ENCODE measurements at places on chromosomes 5 and 9.

- DNase-seq, result no peak
Measured at GRCh38 chr9:98530806-98531386, 177.8 kb downstream of the GABBR2 start.

- no peak for DNase-seq
Measured at GRCh38 chr5:96333391-96333790, 99.7 kb downstream of the PCSK1 start.

GRCh38 chr9:10055886-10056395 lies 556.9 kb downstream of the PTPRD start:
- no peak for DNase-seq

DNA sequence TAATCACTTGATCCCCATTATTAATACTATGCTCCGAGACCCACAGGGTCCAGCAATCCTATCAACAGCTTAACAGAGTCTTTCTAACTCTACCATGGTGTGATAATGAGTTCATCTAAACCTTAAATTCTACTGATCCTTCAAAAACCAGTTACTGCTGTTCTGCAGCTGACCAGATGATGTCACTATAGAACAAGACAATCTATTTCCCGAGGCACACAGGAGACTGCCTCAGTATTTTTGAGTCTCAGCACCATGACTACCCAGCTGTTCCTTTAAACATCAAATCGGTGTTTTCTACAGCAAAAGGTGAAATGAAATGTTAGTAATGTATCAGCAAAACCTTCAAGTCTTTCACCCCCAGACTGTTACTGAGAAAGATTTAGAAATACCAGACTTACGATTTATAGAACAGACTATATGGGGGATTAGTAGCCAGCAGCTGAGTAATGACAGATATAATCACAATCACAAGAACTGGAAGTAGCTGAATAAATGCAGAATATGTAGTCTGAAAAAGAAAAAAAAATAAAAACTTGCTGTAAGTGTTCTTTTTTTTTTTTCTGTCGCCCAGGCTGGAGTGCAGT lies 16.9 kb downstream of the DNAJC18 start:
- DNase-seq, result peak; percentile 51

DNA sequence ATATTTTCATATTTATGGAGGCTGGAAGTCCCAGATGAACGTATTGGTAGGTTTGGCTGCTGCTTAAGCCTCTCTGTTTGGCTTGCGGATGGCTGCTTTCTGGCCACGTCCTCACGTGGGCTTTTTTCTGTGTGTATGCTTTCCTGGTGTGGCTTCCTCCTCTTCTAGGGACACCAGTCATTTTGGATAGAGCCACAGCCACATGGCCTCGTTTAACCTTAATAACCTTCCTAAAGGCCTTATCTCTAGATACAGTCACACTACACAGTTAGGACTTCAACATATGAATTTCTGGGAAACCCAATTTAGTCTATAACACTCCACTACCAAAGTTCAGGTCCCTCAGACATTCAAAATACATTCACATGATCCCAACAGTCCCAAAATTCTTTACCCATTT lies 26.9 kb downstream of the NUTM2F start:
- DNase-seq, result no peak

DNA sequence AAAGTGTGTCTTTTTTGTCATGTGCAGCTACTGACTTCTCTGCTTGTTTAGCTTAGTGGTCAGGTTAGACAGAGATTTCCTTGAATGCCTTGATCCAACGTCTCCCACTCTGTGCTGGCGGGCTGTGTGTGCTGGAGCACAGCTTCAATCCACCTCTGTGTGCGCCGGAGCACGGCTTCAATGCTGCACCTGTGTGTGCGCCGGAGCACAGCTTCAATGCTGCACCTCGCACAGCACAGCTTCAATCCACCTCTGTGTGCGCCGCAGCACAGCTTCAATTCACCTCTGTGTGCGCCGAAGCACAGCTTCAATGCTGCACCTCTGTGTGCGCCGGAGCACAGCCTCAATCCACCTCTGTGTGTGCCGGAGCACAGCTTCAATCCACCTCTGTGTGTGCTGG lies 69.0 kb upstream of the PHYKPL start:
- DNase-seq, result peak; percentile 0

- DNase-seq, result no peak
Measured at GRCh38 chr9:110260911-110261310, 4.6 kb upstream of the TXN start.

- DNase-seq, result no peak
Measured at GRCh38 chr5:152632360-152632759, 227.3 kb upstream of the NMUR2 start.

DNA sequence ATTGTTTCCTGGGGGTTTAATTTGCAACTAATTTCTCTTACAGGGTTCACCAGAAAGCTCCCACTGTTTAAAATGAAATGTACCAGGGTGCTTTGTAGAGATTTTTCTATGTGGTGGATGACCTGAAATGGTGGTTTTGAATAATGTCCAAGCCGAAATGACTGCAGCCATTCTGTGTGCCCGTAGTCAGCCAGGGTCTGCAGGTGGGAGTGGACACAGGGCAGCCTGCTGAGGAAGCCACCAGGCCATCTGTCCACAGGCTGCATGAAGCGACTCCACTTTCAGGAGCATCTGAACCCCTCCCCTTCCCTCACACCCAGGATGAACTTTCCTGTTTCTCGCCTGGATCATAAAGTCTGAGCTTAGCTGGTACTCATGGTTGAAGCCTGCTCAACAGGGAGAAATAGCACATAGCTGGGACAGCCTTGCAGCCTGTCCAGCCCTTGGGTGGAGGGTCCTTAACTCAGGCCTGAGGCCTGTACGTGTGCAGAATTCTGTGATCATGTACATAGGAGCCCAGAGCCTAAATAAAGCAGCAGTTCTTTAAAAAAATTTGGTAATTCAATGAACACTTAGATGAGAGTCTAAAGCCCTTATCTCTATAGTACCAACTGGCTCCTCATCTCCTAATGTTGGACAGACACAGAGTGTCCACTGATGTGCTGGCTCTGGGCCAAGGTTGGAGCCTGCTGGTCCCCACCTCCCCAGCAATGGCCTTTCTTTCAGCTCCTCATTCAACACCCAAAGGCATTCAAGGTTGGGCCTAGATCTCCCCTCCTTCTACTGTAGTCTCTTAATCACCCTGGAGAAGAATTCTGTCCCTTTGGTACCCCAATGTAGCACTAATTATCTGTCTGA lies 72.8 kb downstream of the SHB start:
- no peak for DNase-seq

- no peak for DNase-seq
Measured at GRCh38 chr5:85077581-85077980, 692.9 kb upstream of the EDIL3 start.

DNA sequence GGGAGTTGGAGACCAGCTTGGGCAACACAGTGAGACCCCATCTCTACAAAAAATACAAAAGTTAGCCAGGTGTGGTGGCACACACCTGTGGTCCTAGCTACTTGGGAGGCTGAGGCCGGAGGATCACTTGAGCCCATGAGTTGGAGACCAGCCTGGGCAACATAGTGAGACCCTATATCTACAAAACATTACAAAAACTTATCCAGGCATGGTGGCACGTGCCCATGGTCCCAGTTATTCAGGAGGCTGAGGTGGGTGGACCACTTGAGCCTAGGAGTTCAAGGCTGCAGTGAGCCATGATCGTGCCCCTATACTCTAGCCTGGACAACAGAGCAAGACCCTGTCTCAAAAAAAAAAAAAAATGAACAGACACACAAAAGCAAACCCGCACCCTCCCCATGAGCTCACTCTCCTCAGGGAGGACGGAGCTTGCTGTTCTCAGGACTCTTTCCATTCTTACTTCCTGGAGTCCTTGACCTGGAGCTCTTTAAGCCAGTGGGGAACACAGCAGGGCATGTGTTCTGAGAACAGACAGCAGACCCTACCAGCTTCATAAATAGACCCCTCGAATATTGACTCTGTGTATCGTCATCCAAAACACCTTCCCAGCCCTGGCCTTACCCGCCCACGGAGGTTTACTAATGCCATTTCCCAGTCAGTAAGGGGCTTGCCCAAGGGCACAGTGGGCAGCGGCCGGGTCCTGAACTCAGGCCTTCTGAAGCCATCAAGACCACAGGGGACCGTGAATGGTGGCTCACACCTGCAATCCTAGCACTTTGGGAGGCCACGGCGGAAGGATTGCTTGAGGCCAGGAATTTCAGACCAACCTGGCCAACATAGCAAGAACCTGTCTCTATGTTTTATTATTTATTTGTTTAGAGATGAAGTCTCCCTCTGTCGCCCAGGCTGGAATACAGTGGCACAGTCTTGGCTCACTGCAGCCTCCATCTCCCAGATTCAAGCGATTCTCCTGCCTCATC lies 11.1 kb downstream of the PTGES2 start:
- DNase-seq, result no peak

DNA sequence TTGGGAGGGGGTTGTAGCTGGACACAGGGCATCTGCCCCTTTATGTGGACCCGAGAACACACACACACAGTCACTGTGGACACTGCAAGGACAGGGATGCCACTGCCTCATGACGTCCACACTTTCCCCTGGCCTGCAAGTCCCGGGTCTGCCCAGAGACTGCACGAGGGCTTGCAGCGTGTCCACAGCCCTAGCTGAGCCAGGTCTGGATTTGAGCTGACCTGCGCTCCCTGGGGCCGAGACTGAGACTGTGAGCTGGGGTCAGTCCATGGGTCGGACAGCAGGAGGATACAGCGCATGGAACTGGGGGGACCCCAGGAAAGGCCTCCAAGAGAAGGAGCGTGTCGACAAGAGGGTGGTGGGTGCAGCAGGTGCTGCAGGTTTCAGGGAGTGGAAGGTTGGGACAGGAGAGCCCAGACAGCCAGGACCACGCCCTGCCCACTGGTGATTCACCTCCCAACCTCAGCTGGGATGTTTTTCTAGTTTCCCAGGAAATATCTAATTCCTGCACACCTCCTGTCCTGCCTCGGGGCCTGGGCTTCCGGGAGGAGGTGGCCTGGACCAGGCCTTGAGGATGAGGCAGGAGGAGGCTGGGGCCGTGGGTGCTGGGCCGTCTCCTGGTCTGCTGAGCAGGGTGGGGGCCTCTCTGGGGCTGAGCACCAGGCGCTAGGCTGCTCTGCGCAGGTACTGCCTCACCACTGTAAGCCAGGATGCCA lies 806 bp upstream of the RNF224 start:
- DNase-seq, result no peak

DNA sequence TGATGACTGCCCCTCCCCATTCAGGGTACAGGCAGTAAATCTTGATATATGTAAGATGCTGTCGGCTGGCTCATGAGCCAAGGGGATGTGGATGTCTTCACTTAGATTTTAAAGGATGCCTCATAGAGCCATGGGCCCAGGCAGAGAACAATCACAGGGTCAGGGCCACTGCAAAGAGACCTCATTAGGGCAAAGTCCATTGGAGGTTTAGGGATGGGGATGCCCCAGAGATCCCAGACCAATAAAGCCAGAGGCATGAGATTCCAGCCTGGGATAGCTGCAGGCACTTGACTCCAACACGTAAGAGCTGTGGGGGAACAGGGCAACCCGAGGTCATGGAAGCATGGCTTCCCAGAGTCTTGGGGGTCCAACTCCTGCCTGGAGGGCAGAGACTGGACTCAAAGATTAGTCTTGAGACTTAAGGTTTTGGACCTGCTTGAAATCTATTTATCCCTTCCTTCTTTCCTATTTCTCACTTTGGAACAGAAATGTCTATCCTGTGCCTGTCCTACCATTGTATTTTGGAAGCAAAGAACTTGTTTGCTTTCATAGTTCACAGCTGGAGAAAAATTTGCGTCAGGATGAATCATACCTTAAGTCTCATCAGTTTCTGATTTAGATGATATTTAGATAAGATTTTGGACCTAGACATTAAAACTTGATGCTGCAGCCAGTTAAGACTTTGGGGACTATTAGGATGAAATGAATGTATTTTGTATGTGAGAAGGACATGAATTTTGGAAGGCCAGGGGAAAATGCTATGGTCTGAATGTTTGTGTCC lies 101.3 kb upstream of the ADRA1B start:
- no peak for DNase-seq

DNA sequence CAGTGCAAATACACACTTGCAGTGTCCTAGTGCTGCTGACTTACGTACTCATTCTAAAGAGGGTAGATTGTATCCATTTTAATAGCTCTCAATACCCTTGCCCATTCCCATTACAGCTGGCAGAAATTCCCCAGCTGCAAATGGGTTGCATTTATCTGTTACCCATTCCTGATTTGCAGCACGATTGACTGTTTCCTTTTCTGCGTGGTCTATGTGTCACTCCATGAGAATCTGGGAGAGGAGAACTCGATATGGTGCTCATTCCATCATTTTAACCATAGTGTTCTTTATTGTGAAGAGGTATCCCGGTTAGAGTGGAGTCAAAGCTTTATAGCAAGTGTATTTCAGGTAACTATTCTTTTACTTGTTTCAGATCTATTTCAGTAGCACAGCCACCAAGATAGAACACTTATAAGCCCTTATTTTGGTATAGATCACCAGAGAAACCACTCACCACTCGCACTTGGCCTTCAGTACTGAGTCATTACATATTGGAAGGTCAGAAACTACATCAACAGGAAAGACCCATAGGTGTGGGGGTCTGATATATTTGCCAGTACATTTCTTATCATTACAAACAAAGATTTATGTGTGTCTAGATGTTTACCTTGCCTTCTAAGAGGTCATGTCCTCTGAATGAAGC lies 139.5 kb downstream of the MUSK start:
- DNase-seq, result no peak

DNA sequence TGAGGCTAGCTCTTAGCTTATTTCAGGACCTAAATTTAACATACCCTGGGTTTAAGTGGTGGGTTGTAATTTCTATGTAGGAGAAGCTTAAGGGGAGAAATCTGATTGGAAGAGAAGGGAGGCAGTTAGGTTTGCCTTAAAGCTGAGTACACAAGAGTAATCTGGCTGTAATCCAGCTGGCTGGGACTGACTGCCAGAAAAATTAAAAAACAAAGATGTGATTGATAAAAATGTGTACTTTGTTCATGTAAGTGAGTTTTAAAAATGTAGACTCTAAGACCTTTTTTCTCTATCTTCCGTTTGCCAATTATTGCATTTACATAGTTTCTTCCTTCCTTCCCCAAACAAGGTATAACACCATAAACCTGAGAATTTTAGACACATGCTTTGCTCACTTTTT lies 17.5 kb upstream of the MSMP start:
- DNase-seq, result no peak

GRCh38 chr5:61840361-61840760 lies 465.6 kb upstream of the KIF2A start:
- DNase-seq, result no peak

DNA sequence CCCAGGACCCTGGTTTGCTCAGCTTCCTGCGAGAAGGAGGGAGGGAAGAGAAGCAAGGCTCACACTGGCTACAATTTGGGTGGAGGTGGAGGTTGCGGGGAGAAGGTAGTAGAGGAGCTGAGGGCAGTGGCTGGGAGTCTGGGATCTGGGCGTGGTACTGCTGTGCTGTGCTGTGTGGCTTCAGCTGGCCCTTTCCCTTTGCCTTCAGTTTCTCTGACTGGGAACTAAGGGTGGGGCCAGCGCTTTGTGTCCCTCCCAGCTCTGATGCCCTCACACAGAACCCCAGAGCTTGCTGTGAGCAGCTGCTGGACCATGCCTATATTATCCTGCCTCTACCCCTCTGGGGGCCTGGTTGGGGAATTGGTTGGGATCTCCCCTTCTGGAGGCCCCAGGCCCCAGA lies 60.9 kb downstream of the RGS3 start:
- no peak for DNase-seq
